Astrocyte of the cerebellum (primary cell): ENCODE measurements at places on chromosomes 12 and 14.

GRCh38 chr12:1949771-1950470 lies 31.5 kb upstream of the CACNA2D4 start:
- no peak for DNase-seq

DNA sequence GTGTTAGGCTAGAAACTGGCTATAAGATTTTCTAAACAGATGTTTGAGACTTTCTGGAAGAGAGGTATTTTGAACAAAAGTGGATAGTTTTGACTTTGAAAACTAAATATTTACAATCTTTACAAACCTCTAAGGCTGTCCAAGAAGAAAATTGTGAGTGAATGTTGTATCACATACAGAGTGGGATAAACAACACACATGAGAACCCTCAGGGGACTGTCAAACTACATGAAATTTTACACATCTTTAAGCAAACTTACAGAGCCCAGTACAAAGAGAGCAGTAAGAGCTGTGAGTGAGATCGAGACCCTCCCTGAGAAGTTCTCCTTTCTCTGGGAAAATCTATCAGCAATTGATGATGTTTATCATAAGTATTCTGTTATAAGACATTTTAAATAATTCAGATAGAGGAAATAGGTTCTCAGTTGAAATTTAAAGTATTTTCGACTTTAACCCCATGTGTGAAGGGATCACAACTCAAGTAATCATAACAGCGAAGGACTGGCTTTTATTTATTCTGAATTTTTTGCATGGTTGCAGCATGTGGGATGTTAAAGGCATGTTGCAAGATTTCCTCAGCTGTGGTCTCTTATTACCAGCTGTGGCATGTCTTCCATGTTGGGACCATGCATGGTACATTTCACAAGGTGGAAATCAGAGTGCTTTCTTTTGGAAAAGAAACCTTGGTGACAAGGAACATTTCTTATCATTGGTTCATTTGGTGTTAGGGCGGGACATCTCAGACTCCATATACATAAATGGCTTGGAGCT lies 264.0 kb upstream of the PRICKLE1 start:
- no peak for DNase-seq

DNA sequence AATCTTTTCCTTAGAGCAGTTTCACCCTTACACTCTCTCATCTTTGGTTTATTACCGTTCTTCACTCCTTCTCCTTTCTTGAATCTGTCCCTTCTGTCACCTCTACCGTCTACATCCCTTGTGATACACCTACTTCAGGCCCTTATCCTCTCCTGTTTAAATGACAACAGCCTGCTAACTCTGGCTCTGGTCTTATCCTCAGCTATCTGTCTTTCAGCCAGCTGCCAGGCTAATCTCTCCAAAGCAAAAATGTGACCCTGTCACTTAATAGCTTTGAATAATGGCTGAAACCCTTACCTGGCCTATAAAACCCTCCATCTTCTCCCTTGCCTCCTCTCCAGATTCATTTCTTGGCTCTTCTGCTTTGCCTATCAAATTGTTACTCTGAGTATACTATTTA lies 32.3 kb downstream of the BEST3 start:
- no peak for DNase-seq

DNA sequence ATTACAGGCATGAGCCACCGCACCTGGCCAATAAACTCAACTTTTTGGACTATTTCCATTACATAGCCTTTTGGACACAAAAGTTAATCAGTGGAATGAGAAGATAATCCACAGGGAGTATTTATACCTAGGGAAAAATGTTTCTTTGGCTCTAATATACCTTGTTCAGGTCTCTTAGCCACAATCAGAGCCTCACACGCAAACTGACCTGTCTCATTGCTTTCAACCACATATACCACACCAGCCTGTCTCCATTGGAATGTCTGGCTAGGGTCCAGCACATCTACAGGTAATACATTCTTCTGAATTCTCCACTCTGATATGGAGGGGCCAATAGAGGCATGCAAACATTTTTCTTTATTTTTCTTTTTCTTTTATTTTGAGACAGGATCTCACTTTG lies 3.8 kb upstream of the RBMS2 start:
- DNase-seq = no peak

DNA sequence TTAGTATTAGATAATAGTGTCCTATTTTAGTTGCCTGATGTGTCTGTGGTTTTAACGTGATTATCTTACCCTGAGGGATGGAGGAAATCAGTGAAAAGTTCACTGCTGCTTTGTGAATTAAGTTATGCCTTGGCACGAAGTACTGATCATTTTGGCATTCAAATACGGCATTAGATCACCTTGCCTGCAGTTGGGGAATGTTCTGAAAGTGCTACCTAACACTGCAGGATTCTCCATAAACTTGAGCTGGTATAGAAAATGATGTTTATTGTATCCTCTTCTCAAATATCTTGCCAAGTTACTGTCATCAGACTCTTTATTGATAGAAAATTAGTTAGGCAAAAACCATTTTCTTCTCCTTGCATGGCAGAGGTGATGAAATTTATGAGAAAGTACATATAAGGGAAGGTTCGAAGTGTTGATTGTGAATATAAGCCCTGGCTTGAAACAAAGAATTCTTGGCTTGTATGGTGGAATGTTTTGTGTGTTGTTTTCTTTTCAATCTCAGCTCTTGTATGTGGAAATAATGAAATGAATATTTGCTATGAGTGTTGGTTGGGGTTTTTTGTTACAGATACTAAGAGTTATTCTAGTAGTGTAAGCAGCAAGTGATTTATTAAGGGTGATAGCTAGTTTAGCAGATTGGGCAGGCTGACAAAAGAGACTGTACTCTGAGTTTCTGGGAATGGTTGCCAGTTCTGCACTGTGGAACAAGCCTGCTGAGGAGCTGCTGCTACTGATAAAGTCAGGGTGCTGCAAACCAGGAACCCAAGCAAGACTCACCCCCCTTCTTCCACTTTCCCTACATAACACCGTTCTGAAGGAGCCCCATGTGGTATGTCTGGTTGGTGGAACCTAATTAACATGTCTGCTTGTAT lies 448.3 kb downstream of the PCNX1 start:
- no peak for DNase-seq

GRCh38 chr12:119693511-119693910 lies 25.6 kb downstream of the PRKAB1 start:
- DNase-seq = no peak

- peak; percentile 53 for DNase-seq
These were observed 48.7 kb downstream of the MIPOL1 start for GRCh38 chr14:37246427-37246829.

- no peak for DNase-seq
These were observed 75.3 kb downstream of the CCDC88C start for GRCh38 chr14:91342206-91342760.

DNA sequence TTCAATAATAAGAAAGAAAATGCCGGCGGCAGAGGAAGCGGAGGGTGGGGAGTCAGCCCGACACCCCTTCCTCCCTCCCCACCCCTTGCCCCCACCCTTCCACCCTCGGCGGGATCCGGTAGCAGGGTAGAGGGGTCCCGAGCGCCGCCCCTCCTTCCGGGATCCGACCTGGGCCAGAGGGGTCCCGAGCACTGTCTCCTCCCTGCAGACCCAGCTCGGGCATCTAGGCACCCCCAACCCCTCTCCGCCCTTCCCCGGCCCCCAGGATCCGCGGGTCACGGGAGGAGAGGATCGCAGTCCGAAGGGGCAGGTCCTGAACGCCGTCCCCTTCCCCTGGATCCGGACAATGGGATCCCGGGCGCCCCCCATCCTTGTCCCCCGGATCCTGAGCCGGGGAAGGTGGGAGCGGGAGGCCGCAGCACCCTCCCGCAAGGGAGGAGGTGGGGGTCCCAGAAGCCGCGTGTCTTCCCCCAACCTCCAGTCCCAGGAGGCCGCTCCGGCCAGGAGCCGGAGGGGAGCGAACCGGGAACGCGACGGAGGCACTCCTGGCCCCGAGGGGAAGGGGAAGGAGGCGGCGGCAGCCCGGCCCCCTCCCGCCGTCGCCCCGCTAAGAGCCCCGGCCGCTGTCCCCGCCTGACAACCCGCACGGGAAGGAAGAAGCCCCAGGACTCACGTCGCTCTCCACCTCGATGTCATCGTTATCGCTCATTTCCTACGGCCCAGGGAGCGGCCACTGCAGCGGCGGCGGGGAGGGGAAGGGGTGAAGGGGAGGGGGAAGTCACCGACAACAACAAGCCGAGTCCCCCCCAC lies 481 bp downstream of the MAX start:
- no peak for DNase-seq

DNA sequence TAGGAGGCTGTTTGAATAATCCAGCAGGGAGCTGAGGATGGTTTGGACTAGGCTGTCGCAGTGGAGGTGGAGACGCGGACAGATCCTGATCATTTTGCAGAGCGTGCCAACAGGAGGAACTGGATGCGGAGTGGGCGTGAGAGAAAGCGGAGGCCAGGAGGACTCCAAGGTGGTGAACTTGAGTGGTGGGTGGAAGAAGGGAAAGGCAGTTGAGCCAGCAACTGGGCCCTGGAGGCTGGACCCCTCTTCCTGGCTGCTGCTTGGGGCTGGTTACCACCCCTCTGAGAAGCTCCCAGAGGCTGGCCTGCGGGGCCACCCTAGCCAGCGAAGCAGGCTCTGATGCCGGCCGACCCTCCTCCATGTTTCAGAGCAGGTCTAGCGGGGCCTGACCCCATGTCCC lies 56.8 kb upstream of the KCNA1 start:
- no peak for DNase-seq
